ENCODE measurements at places on chromosomes 1 and 21. TPM values are rescaled to one million over a fixed set of nuclear protein-coding genes. Genes with fewer than 3 reads are reported as not detected.

The CDA gene
- 0.90 TPM for total RNA-seq

The F5 gene
- total RNA-seq: not detected

DNA sequence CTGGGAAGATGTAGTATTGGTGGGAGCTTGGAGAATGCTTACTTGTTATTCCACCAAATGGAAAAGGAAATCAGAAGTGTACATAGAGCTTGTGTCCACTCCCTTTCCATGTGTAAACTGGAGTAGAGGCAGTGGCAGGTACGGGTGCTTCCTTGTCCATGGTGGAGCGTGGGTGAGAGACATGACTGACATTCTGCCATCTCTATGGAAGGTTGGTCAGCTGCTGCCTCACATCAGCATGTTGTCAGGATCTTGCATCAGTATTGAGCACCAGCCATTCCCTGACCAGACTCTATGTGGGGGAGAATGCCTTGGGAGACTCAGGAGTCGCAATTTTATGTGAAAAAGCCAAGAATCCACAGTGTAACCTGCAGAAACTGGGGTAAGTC is 19.8 kb downstream of the NLRP3 start:
- no peak for DNase-seq
- H3K4me3 ChIP-seq: no peak overlapping the region
- no peaks in the 10 kb centered on the region for H3K4me1 ChIP-seq
- no peaks in the 10 kb centered on the region for H3K27me3 ChIP-seq

GRCh38 chr1:215590779-215591491 is 23.8 kb downstream of the KCTD3 start:
- H3K27me3 ChIP-seq: no peaks in the 10 kb centered on the region
- no peak overlapping the region for H3K27ac ChIP-seq
- H3K36me3 ChIP-seq: peaks cover 21% of the 10 kb centered on the region
- H3K4me3 ChIP-seq: no peak overlapping the region
- DNase-seq: no peak

GRCh38 chr1:219174460-219175211 is 958 bp downstream of the LYPLAL1 start:
- peaks cover 6% of the 10 kb centered on the region for H3K4me1 ChIP-seq
- H3K4me3 ChIP-seq: peak overlapping the region; percentile 59
- no peaks in the 10 kb centered on the region for H3K36me3 ChIP-seq
- peak overlapping the region; percentile 93 for H3K27ac ChIP-seq
- H3K27me3 ChIP-seq: no peaks in the 10 kb centered on the region

DNA sequence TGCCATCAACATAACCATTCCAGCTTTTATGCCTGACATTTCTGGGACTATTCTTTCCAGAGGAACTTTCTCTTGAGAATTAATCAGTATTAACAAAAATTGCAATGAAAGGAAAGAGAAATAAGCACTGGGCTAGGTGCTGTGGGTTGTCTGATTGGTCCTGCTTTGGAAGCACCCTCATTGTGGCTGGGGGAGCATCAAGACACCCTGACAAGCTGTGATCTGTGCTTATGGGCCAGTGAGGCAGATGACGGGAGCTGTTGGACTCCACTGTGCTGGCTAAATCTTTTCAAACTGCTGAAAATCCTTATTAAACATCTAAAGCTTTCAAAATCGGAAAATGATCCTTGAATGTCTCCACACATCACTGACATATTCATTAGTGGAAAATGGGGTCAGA is 20.0 kb downstream of the UBASH3A start:
- H3K27ac ChIP-seq: no peak overlapping the region
- peaks cover 18% of the 10 kb centered on the region for H3K27me3 ChIP-seq
- no peaks in the 10 kb centered on the region for H3K4me1 ChIP-seq

The CELA3B gene
- total RNA-seq: not detected

The KRTAP19-3 gene
- not detected for total RNA-seq

DNA sequence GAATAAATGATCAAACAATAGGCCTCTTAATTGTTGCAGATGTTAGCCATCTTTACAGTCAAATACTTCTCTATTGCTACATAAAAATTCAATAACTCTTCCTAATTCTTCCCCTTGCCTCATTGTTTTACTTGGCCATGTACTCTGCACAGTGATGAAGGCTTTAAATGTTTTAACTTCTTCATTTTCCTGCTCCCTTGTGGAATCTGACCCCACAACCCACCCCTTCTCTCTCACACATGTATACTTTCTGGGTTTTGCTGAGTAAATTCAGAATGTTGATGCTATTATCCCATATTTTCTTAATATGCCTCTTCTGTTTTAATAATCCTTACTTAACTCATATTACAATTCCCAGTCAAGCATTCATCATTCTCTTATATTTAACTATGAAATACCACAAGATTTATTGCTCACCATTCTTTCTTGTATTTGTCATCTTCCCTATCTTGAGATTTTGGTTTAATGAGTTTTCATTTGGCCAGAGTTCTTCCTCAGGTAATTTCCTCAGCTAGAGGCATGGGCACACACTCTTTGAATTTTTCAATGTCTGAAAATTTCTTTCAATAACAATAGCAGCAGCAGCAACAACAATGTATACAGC is 327.8 kb upstream of the USP24 start:
- peak; percentile 84 for DNase-seq
- H3K4me3 ChIP-seq: no peak overlapping the region
- no peaks in the 10 kb centered on the region for H3K27me3 ChIP-seq

The STRIP1 gene
- 31.4 TPM for total RNA-seq

The CNIH3 gene
- 2.0 TPM for total RNA-seq

The SELE gene
- not detected for total RNA-seq

DNA sequence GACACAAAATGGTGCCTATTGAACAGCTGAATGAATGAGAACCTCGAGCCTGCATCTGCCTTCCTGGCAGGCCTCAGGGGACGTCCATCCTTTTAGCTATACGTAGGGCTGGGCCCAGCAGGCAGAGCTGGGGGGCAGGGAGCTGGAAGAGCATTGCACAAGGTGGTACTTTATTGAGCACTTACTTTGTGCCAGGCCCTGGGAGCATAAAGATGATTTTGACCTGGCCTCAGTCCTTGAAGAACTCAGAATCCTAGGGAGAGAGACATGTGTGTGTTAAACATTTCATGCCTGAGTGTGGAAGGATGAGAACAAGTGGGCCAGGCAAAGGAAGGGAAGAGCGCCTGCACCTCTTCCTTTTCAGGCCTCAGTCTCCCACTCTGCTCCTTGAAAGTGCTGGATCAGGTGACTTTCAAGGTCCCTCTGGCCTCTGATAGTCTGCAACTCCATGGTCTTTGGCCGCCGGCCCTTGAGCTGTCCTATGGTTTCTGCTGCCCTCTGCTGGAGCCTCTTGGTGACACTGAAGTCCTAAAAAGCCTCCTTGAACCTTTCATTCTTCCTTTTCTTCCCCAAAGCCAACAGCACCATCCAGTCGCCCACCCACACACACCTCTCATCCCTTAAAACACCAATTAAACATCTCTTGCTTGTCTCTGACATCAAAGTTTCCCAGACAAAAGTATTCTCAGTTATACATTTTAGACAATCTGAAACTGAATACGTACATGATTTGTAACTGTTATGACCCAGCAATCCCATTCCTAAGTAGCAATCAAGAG is 3.5 kb upstream of the PEAR1 start:
- H3K4me1 ChIP-seq: peaks cover 6% of the 10 kb centered on the region
- no peak overlapping the region for H3K27ac ChIP-seq
- no peaks in the 10 kb centered on the region for H3K36me3 ChIP-seq
- no peak overlapping the region for H3K4me3 ChIP-seq

GRCh38 chr1:119962296-119962968 is 66.1 kb upstream of the ADAM30 start:
- no peak overlapping the region for H3K27ac ChIP-seq
- H3K4me3 ChIP-seq: no peak overlapping the region
- peaks cover 24% of the 10 kb centered on the region for H3K36me3 ChIP-seq
- peaks cover 21% of the 10 kb centered on the region for H3K4me1 ChIP-seq
- no peak for DNase-seq
- H3K27me3 ChIP-seq: no peaks in the 10 kb centered on the region

The MKNK1 gene
- 16.4 TPM for total RNA-seq

- H3K27me3 ChIP-seq: no peaks in the 10 kb centered on the region
- no peak overlapping the region for H3K4me3 ChIP-seq
These were observed 51.9 kb downstream of the PHC2 start for GRCh38 chr1:33378976-33379375.

DNA sequence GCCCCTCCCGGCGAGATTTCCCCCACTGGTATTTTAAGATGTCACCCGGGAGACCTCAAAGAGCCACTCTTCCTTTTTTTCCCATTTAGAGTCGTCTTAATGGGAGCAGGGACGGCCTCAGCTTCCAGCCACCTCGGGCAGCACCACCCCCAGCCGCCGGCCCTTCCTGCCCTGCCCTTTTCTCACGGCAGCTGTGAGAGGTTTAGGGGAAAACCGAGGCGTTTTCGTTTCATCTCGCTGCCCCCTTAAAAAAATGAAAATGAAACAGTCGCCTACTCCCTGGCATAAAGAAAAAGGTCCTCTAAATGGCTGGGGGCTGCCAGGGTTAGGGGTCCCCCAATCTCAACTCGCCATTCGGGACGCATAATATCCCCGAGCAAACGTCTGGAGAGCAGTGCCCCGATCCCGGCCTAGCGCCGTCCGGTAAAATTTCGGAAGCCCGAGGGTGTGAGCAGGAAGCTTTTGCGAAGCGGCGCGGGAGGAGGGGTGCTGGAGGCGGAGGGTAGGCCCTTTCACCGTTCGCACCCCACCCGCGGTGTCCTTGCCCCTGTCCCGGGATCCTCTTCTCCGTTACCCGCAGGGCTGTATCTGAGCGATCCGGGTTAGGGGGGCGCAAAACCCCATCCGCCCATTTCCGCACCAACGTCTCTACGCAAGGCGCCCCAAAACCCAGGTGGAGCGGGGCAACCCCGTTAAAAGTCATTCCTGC is 1.2 kb downstream of the RUNX3 start:
- no peak overlapping the region for H3K27ac ChIP-seq
- peaks cover 2% of the 10 kb centered on the region for H3K4me1 ChIP-seq
- no peak for DNase-seq
- no peaks in the 10 kb centered on the region for H3K36me3 ChIP-seq

The RBP7 gene
- total RNA-seq: not detected

DNA sequence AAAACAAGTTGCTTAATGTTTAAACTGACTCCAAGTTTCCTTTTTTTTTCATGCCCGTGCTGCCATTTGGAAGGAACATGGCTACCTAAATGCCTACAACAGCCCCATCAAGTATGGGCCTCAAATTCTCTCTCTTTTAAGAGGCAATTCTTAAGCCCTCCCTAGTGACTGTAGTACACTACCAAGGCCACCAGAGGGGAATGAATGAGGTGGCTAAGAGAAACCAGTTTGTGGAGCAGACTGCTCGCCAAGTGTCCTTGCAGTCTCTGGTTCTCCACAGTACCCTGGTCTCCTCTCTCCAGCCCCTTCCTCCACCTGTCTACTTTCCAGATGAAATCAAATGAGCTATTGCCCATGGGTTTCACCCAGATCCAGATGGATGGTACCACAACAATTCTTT is 1809.6 kb downstream of the BRINP3 start:
- no peaks in the 10 kb centered on the region for H3K4me1 ChIP-seq
- H3K27me3 ChIP-seq: no peaks in the 10 kb centered on the region
- no peak overlapping the region for H3K4me3 ChIP-seq
- H3K27ac ChIP-seq: no peak overlapping the region
- H3K36me3 ChIP-seq: no peaks in the 10 kb centered on the region

DNA sequence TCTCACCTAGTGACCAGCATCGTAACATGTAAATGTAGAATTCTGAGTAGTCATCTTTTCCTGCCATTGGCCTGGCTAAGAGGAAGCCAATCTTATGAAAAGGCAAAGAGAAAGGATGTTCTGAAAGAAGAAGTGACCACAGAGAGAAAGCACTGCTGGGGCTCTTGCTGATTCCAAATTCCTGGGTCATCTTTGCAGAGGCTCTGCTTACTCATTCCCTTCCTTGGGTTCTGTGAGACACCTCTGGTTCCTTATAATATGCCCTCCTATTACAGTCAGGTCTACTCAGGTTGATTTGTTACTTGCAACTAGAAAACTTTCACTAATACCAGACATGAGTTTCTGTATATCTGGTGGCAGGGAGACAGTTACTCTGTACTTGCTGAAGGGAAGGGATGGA is 198.8 kb upstream of the C8B start:
- H3K4me3 ChIP-seq: no peak overlapping the region
- no peaks in the 10 kb centered on the region for H3K27me3 ChIP-seq
- H3K36me3 ChIP-seq: no peaks in the 10 kb centered on the region
- no peak for DNase-seq
- no peaks in the 10 kb centered on the region for H3K4me1 ChIP-seq

The S100A7A gene
- not detected for total RNA-seq

- peaks cover 29% of the 10 kb centered on the region for H3K36me3 ChIP-seq
- no peak overlapping the region for H3K4me3 ChIP-seq
- DNase-seq: peak; percentile 53
- peaks cover 21% of the 10 kb centered on the region for H3K4me1 ChIP-seq
- no peaks in the 10 kb centered on the region for H3K27me3 ChIP-seq
- H3K27ac ChIP-seq: peak overlapping the region; percentile 41
These were observed 21.1 kb downstream of the SSBP3 start for GRCh38 chr1:54384918-54385726.

GRCh38 chr1:61754545-61754944 is 12.3 kb downstream of the PATJ start:
- H3K27ac ChIP-seq: no peak overlapping the region
- DNase-seq: no peak
- H3K4me1 ChIP-seq: no peaks in the 10 kb centered on the region
- H3K36me3 ChIP-seq: no peaks in the 10 kb centered on the region

GRCh38 chr21:43851593-43851992 is 13.4 kb upstream of the AGPAT3 start:
- no peaks in the 10 kb centered on the region for H3K4me1 ChIP-seq
- no peak overlapping the region for H3K27ac ChIP-seq
- H3K4me3 ChIP-seq: no peak overlapping the region
- H3K27me3 ChIP-seq: peaks cover 29% of the 10 kb centered on the region
- no peaks in the 10 kb centered on the region for H3K36me3 ChIP-seq
- DNase-seq: no peak

The CCDC190 gene
- 0.28 TPM for total RNA-seq

- no peaks in the 10 kb centered on the region for H3K27me3 ChIP-seq
- H3K4me1 ChIP-seq: no peaks in the 10 kb centered on the region
- no peak for DNase-seq
- no peak overlapping the region for H3K4me3 ChIP-seq
- H3K27ac ChIP-seq: no peak overlapping the region
These were observed 40.0 kb upstream of the CD101 start for GRCh38 chr1:116961606-116962005.

GRCh38 chr21:44914176-44914874 is 6.4 kb downstream of the ITGB2 start:
- no peak overlapping the region for H3K4me3 ChIP-seq
- H3K27ac ChIP-seq: no peak overlapping the region
- no peaks in the 10 kb centered on the region for H3K4me1 ChIP-seq
- H3K27me3 ChIP-seq: peaks cover 62% of the 10 kb centered on the region
- H3K36me3 ChIP-seq: no peaks in the 10 kb centered on the region

GRCh38 chr1:206946261-206946660 is at the start of gene PIGR:
PIGR (minus strand) TSS chr1:206946466; CDS start chr1:206940531, 5,935 bp downstream.
- no peaks in the 10 kb centered on the region for H3K36me3 ChIP-seq
- DNase-seq: no peak
- no peak within 1 kb of the TSS for H3K4me3 ChIP-seq
- H3K27ac ChIP-seq: no peak within 1 kb of the TSS
- no peaks in the 10 kb centered on the region for H3K4me1 ChIP-seq
- H3K27me3 ChIP-seq: peaks cover 62% of the 10 kb centered on the region

GRCh38 chr1:184801503-184801902 is 46.8 kb upstream of the EDEM3 start:
- H3K36me3 ChIP-seq: no peaks in the 10 kb centered on the region
- H3K27ac ChIP-seq: no peak overlapping the region

- H3K4me3 ChIP-seq: no peak overlapping the region
- no peaks in the 10 kb centered on the region for H3K27me3 ChIP-seq
- peak overlapping the region; percentile 48 for H3K27ac ChIP-seq
These were observed 16.5 kb downstream of the ZNF697 start for GRCh38 chr1:119631433-119632102.
